IPS DF 19.7 (cell line): ENCODE measurements at places on chromosomes 1 and 21.

DNA sequence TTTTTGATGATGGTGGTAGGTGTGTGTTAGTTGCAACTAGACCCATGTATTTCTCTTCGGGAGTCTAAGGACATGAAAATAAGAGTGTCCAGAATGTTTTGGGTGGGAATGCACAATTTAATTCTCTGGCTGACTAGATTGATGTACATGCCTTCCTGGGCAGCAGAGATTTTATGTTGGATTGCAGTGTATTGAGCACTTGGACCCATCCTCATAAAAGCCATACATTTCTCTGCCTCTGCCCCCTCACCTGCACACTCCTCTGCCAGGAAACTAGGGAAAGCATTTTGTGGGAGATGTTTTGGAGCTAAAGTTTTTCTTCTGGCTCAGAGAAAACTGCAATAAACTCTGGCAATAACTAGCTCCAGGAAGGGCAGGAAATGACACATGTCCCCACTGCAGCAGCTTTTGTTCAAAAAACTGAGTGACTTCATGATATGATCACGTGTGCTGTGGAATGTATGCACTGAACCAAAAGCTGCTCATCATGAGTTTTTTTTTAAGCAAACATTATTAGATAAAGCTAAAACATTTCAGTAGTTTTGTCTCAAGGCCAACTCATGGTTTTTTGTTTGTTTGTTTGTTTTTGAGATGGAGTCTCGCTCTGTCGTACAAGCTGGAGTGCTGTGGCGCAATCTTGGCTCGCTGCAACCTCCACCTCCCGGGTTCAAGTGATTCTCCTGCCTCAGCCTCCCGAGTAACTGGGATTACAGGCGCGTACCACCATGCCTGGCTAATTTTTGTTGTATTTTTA lies 17.6 kb downstream of the RIT1 start:
- DNase-seq: no peak

DNA sequence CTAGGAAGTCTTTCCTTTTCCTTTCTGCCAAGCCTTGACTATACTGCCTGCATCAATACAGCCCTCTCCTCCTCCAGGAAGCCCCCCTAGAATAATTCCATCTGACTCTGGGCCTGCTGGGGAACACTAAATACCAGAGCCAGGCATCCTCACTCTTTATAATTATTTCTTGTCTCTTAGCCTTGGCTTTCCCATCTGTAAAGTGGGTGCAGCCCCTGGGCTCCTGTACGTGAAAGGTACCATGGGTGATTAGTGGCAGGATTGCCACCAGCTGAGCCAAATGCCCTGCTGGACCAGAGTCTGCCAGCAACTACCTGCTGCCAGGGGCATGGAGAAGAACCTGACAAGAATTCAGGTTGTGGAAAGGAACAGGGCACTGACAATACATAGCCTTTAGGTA lies 58.7 kb downstream of the LGR6 start:
- DNase-seq: no peak

DNA sequence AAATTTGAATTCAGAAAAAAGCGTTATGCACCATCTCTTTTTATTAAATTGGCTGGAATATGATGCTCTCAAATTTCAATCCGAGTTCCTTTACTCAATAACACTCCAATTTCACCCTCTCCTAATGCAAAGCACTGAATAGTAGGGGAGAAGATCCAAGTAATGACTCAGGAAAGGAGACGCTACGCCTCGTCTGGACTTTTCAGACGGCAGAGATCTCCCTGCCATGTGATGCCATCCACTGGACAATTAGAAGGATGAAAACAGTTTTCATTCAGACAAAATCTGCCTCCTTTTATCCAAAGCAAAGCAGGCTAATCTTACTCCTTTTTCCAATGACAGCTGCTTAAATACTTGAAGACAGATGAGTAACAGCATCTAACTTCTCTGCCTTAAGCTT lies 242.4 kb upstream of the GREM2 start:
- DNase-seq: no peak

- DNase-seq: no peak
Measured at GRCh38 chr1:224811564-224811963, 117.9 kb upstream of the DNAH14 start.

GRCh38 chr1:182210417-182210816 lies 148.9 kb upstream of the ZNF648 start:
- DNase-seq: no peak

- no peak for DNase-seq
Measured at GRCh38 chr1:53370369-53370961, 42.6 kb upstream of the LRP8 start.

DNA sequence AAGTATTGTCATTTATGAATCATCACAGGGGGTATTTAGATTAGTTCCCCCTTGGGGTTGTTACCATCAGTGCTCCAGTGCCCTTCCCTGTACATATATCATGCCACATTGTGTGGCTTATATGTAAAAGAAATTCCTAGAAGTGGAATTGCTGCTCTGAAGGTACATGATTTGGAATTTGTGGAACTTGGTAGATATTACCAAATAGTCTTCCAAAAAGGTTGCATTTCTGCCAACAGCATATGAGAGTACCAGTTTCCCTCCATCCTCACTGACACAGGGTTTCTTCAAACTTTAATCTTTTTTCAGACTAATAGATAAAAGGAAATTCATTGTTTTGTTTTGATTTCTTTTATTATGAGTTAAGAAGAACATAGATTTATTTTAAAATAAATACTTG lies 41.3 kb downstream of the AKNAD1 start:
- DNase-seq: no peak

DNA sequence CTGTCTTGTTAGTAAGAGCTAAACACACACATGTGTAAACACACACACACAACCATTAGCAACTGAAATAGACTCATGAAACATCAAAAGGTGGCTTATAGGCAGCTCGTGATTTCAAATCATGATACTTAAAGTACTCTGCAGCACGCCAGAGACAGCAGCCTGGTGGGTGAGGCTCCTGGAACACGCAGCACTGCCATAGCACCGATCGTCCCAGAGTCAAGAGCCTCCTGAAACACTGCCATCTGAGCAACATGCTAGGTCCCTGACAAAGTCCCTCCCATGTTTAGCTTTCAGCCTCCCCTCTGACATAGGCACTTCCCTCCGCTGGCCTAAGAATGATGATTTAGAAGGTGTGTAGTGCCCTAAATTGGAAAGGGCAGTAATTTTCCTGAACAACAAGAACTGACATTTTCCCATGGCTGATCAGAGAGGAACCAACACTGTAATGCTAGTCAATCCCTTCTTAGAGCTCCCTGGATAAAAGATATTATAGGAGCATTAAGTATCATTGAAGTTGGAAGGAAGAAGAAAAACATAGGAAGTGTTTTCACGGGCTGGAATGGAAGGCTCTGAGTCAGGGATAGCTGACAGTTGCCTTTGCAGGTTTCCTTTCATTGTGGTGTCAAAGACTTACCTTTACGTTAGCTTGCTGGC lies 14.1 kb upstream of the DPT start:
- no peak for DNase-seq

- DNase-seq: no peak
Measured at GRCh38 chr1:6198646-6199297, 623 bp downstream of the RPL22 start.

DNA sequence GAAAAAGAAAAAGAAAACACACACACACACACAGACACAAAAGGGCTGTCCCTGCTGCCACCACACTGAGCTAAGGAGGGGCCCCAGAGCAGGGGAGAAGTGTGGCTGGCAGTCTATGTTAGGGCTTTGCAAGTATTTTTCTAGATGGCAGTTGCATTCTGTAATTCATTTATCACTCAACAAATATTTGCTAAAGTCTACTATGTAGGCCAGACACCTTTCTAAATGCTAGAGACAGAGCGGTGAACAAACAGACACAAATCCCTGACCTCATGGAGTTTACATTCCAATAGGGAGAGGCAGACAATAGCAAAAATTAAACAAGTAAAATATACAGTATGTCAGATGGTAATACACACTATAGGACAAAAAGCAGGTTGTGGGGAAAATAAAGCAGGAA lies 20.2 kb downstream of the WDR64 start:
- no peak for DNase-seq

DNA sequence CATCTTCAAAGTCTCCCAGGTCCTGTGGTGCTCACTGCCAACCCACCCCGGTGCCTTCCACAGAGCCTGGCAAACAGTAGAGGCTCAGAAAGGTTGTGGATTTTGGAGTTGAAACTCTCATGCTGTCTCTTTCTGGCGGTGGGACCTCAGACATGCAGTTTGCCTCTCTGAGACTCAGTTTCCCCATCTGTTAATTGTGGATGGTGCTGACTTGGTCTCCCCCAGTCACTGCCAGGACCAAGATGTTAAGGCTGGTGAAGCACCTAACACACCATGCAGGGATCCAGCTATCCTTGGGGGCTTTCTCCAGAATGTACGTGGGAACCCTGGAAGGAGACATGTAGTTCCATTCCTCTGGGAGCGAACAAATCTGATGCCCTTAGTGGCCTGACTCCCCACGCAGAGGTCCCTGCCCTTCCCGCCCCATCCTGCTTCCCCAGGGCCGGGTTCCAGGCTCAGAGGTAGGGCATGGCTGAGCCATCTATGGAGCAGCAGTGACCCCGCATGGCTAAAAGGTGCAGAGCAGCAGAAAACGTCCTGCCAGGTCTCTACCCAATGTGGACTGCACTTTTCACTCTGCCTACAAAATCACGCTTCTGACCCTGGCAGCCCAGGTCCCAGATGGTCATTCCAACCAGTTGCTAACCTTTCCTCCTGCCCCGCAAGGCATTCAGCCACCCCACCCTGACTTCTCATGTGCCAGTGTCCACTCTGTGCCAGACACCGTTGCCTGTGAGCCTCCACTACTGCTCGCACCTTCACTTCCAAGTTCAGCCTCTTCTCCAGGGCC lies 9.2 kb upstream of the TTC22 start:
- no peak for DNase-seq

DNA sequence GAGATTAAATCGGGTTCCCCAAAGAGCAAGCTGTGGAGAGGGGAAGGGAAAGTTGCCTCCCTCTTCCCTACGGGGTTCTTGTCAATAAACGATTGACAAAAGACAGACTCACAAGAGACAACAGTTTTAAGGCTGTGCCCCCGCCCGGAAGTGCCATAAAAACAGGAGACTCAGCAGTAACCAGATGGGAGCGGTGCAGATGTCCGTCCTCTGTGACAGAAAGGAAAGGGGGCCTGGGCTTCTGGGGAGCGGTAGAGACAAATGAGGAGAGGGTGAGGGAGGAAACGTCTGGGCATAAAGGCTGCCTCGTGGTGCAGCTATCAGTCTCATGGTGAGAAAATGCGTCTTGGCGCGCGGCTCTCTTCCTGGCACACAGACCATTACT lies 5.9 kb downstream of the TP73 start:
- DNase-seq: no peak

DNA sequence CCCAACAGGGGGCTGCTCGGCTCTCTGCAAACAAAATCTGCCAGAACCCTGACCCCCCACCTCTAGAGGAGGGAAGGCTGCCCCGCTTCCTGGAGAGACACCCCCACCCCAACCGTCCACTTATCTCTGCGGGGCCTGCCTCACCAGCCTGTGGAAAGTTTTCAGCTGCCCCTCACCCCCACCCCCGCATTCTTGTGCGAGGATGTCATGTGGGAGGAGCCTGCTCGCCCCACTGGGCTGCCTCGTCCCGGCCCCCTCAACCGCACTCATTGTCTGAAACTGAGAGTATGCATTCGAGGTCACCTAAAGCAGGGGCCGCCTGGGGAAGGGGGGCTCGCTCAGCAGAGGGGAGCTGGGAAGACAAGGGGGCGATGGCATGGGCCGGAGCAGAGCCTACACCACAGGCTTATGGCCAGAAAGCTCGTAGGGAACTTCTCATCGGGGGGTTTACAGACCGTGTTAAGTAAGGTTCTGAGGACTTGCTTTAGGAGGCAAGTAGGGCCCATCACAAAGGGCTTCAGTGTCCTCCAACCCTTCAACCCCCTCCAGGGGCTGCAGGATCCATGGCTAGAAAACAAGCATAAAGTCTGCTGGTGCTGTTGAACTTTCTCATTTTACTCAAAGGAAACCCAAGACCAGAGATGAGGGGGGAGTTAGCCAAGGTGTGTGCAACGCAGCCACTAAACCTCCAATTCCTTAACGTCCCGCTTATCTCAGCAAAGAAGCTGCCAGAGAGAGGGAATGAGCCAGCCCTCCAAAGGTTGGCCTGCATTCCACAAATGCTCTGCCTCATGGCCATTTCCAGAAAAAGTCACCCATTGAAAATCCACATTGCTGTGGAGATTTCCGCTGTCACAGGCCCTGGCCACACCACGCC lies 9.4 kb downstream of the EPHA2 start:
- peak; percentile 67 for DNase-seq

DNA sequence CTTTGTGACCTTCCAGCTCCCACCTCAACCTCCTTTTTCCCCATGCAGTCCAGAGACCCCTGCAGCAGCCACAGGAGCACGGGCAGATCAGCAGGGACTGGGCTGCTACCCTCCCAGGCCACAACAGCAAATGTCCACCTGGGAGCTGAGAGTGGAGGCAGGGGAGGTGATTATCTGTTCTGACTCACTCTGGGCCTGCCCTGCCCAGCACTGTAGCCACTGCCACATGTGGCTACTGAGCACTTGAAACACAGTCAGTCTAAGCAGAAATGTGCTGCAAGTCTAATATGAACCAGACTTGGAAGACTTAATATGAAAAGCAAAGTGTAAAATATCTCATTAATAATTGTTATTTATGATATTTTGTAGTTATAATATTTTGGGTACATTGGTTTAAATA lies 148.9 kb upstream of the VANGL1 start:
- DNase-seq: no peak

GRCh38 chr1:218640173-218640572 lies 295.0 kb downstream of the TGFB2 start:
- DNase-seq: no peak

GRCh38 chr1:43227143-43227764 lies 42.5 kb upstream of the TMEM125 start:
- peak; percentile 75 for DNase-seq

DNA sequence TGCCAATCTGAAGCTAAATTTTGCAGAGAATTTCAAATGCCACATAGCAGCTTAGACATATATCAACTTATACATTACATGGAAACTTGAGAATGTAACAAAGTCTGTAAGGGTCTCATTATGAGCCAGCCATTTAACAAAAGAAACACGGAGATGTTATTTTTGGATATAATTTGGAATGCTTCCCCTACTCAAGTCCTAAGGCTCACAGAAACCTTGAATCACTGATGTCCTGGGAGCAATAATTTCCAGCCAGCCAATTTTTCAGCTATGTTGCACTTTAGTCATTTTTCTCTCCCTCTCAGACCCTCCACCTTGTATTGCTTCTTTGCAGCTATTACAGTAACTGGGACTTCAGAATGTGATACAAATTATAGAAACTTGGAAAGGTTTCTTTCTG lies 56.9 kb downstream of the EIF2B3 start:
- DNase-seq: no peak

- DNase-seq: no peak
Measured at GRCh38 chr1:154490317-154490716, 11.7 kb upstream of the TDRD10 start.

GRCh38 chr1:119713749-119714456 lies 2.2 kb downstream of the PHGDH start:
- peak; percentile 42 for DNase-seq

DNA sequence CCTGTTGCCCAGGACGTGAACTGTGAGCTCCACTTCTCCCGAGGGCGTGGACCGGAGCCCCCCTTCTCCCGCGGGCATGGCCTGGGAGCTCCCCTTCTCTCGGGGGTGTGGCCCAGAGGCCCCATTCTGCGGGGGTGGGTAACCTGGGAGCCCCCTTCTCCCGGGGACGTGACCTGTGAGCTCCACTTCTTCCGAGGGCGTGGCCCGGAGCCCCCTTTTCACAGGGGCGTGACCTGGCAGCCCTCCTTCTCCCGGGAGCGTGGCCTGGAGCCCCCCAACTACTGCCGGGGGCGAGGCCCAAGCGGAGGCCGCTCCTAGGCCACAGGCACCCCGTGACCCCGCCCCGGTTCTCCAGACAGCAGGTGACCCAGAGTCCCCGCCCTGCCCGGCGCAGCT lies 320 bp downstream of the C1orf174 start:
- DNase-seq: no peak

GRCh38 chr1:83910461-83910860 lies 88.5 kb downstream of the TTLL7 start:
- DNase-seq: no peak
